ENCODE measurements at places on chromosomes 13 and 19.

DNA sequence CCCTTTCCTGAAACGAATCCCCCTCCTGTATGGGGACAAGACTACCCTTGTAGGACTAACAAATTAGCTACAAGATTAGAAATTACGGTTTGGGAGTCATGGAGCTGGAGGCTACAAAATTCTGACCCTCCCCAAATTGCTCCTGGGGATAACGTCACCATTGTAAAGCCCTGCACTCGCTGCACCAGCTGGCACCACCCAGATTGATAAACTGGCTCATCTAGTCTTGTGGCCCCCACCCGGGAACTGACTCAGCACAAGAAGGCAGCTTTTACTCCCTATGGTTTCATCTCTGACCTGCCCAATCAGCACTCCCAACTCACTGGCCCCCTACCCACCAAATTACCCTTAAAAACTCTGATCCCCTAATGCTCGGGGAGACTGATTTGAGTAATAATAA lies 150.6 kb upstream of the TSC22D1 start:
- no peak for DNase-seq

DNA sequence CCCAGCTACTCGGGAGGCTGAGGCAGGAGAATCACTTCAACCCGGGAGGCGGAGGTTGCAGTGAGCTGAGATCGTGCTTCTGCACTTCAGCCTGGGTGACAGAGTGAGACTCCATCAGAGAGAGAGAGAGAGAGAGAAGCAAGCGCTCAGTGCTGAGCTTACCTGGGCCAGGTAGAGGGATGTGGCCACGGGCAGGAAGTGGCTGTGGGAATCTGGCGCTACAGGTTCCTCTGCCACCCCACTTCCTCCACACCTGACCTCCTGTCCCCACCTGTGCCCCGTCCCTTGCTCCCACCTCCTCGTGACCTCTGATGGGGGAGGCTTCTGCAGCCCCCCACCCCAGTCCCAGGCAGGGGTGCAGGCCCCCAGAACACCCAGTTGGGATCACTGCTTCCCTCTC lies 1.0 kb upstream of the NCCRP1 start:
- DNase-seq: no peak

GRCh38 chr19:30155381-30156200 lies 213.6 kb downstream of the URI1 start:
- DNase-seq: no peak

- no peak for DNase-seq
Observed at GRCh38 chr13:22777207-22777606, 403.6 kb upstream of the SGCG start.

DNA sequence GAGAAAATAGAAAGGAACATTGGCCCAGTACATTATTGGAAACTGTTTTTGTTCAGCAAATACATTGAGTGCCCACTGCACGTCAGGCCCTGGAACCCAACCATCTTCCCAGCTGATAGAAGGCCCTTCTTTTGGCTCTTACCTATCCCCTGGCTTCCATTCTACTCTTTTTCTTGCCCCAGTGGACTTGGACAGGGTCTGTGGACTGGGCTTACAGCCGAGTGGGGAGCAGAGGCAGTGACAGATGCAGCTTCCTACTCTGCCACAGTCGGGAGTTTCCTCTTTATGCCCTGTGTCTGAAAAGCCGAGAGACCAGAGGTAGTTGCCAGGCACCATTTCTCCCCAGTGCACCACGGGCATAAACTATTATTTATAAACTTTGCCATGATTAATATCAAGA lies 70.4 kb downstream of the ARHGAP35 start:
- DNase-seq: no peak

- no peak for DNase-seq
Observed at GRCh38 chr13:67696775-67697174, 466.6 kb upstream of the PCDH9 start.

DNA sequence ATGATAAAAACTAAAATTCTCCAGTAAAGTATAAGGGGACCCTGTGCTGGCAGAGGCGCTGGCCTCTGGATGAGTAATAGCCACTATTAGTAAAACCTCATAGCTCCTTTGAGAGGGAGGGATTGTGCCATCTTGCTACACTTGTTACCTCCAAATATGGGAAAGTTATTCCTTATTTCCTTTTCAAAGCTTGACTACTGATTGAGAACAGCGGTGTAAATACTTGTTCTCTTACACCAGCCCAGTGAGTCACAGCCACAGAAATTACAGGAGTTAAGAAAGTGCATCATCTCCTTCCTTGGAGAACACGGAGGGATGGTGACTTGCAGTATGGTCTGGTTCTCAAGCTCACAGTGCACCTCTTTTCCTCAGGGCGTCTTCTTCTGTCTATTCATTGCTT lies 379.0 kb downstream of the EFNB2 start:
- DNase-seq: no peak

- DNase-seq: no peak
Observed at GRCh38 chr13:110929104-110929777, 14.4 kb upstream of the ANKRD10 start.

DNA sequence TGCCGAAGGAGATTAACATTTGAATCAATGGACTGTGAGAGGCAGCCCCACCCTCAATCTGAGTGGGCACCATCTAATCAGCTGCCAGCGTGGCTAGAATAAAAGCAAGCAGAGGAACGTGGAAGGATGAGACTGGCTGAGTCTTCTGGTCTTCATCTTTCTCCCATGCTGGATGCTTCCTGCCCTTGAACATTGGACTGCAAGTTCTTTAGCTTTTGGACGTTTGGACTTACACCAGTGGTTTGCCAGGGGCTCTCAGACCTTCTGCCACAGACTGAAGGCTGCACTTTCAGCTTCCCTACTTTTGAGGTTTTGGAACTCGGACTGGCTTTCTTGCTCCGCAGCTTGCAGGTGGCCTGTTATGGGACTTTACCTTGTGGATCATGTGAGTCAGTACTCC lies 14.7 kb downstream of the NHLRC3 start:
- DNase-seq: no peak

DNA sequence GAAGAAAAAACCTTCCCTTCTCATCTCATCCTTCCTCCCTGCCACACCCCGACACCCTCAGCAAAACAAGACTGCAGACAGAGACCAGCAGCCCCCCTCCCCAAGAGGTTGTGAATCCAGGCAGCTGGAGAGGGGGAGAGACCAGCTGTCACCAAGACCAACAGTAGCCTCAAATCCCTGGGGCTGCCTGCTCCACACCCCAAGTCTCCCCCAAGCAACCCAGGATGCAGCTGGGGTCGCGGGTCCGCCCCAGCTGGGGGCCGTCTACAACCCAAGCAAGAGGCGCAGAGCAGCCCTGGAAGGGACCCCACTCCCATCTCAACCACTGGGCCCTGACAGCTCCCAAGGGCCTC lies 7.1 kb downstream of the KLF16 start:
- DNase-seq: no peak

DNA sequence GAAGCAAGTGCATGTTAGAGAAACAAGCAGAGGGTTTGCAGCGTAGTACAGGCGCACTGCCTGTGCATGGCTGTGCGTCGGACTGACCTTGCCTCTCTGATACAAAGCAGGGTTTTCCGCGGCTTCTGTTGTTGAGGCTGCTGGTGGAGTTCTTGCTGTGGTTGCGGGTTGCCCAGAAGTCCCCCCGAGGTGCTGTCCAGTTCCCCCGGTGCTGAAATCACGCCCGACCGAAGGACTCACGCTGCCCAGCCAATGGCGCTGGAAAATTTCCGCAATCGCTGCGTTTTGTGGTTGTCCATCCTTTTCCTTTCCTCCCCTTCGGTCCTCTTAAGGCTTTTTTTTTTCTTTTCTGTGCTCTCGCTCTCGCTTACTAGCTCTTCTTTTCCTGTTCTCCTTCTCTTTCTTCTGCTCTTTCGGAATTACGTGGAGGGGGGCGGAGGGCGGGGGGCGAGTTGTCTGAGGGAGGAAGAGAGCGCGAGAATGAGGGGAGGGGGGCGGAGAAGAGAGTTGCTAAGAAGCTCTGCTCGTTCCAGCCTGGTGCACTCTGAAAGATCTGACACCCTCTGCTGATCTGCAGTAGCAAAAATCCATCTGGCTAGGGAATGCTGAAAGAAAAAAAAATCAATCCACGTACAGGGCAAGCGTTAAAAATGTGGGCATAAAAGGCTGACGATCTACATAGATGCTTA lies at the start of gene SLITRK1:
TSS of gene SLITRK1 (minus strand) at position 558 of the 689 bp plus-strand sequence. CDS start 967 bp downstream, outside the sequence.
- DNase-seq: peak; percentile 91

- DNase-seq: no peak
Observed at GRCh38 chr13:51704399-51705313, 99.3 kb downstream of the DHRS12 start.

GRCh38 chr13:76016799-76017400 lies 380.8 kb downstream of the LMO7 start:
- no peak for DNase-seq

DNA sequence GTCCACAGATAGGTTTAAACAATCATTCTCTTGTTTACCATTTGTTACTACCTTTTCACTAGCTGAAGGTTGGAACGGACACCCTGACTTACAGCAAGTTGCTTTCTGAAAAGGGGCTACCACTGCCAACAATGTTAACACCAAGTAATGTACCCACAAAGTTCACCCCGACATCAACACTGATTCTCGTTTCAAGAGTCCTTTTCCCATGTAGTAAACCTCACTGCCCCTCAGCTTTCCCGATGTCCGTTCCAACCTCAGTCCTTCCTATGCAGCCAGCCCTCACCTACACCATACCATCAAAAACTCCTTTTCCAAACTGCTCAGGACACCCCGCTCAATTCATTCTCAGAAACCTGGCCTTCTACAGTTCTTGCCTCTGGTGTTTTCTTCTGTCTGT lies 29.0 kb downstream of the PEG3 start:
- DNase-seq: no peak

- no peak for DNase-seq
Observed at GRCh38 chr19:15551293-15552004, 43.1 kb downstream of the CYP4F22 start.

DNA sequence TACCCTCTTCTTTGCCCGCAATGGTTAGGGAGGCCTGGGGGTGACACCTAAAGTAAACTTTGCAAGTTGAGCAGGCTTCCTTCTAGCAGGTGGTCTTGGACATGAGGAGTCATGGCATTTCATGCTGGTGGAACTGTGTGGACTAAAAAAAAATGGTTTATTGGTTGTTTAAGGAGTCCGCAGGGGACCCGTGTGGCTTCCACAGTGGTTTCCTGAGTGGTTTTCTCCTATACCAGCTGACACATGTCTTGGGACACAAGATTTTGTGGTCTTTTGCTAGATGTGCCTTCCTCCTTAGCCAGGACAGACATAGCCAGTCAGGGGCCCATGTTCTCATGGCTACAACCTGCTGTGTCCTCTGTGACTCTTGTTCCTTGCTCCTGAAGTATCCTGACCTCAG lies 1.5 kb downstream of the ZNF543 start:
- no peak for DNase-seq

DNA sequence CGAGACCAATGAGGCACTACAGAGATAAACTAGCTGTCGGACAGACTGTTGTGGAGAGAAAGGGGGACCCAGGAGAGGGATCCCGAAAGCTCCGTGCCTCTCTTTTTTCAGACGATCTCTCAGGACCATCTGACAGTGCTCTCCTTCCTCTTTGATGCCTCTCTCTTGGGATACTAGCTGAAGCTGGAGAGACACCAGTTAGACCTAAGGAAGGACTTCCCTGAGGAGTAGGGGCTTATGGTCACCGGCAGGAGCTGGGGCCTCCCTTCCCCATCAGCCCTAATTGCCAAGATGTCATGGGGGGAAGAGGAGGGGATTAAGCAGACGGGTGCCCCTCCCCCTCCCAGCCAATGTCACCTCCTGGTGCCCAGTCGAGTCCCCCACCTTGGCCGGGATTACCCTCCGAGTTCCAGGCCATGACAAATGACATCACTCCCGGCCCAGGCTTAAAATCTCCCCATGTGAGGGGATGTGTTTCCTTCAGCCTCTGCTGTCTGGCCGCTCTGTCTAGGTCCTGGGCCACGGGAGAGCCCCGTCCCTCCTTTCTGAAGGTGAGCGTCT lies at the start of gene CRX:
TSS of gene CRX (plus strand) at position 478 of the 561 bp plus-strand sequence. CDS start 12,507 bp downstream, outside the sequence.
- no peak for DNase-seq

GRCh38 chr13:79659121-79659521 lies 178.2 kb downstream of the NDFIP2 start:
- no peak for DNase-seq

DNA sequence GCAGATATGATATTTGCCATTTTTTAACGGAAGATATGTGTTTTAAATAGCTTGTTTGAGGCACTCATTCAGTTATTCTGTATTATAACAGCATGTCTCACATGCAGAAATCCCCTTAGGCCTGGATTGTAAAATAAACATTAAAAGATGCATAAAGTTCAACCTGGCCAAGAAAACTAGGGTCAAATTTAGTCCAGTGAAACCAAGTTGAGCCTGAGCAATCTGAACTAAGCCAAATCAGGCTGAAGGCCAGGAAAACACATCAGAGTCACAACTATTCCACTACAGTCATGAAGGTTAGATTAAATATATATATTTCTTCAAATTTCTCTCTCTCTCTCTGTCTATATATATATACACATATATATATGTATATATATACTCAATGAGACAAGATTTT lies 504.8 kb downstream of the SLITRK1 start:
- no peak for DNase-seq

- no peak for DNase-seq
Observed at GRCh38 chr13:65875031-65875430, 1355.1 kb downstream of the PCDH9 start.

GRCh38 chr13:100240109-100240779 lies 151.4 kb downstream of the PCCA start:
- no peak for DNase-seq

- no peak for DNase-seq
Observed at GRCh38 chr19:336067-336614, 8.5 kb downstream of the MIER2 start.

- no peak for DNase-seq
Observed at GRCh38 chr19:15666883-15667282, 6.0 kb upstream of the CYP4F12 start.

- DNase-seq: peak; percentile 20
Observed at GRCh38 chr13:38636761-38637160, 50.1 kb upstream of the FREM2 start.

- DNase-seq: no peak
Observed at GRCh38 chr13:111629926-111630325, 309.5 kb downstream of the TEX29 start.

GRCh38 chr19:55407800-55408532 lies 378 bp upstream of the UBE2S start:
- peak; percentile 90 for DNase-seq

DNA sequence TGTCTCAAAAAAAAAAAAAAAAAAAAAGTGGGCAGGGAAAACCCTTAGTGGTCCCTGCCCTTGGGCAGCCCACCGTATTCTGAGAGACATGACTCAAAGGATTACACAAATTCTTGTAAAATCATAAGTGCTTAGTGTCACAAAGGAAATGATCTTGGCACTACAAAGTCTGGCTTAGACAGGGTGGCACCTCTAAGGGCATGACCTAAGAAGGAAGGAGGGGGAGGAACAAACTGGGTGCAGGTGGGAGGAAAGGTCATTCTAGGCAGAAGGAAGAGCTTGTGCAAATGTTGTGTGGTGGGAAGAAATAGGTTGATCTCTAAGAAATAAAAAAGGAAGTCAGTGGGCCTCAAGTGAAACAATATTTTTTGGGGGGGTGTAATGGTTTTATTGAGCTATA lies 10.4 kb downstream of the PNPLA6 start:
- no peak for DNase-seq

DNA sequence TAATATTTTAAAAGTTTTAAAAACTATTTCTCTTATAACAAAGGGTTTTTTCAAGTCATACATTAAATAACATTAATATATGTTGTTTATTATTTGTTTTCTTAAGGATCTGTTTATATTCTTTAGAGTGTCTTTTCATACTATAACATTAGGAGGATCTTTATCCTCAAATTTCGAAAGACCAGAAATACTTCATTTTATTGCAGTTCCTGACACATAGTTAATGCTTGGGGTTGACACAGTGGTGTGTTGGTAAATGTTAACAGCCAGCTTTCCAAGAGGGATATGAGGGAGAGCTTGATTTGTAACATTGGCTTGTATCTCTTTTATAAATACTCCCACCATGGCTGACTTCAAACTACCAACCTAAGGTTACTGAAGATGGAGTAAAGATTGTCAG lies 126.6 kb upstream of the KLF5 start:
- no peak for DNase-seq

Data from progenitor cell of endocrine pancreas (in vitro differentiated cells).